Right atrium auricular region (tissue), 2 donors: ENCODE measurements at places on chromosomes 1 and 21. TPM values are rescaled to one million over a fixed set of nuclear protein-coding genes. Genes with fewer than 3 reads are reported as not detected.

SORT1 gene
- 120 TPM for total RNA-seq

S100A5 gene
- total RNA-seq, result not detected

CORT gene
- not detected for total RNA-seq

ERG gene
- 13.2 TPM for total RNA-seq

ZNF648 gene
- total RNA-seq, result not detected

CSTB gene
- 8.3 TPM for total RNA-seq

SLC2A5 gene
- total RNA-seq, result 0.94 TPM

NPL gene
- 4.8 TPM for total RNA-seq

ECM1 gene
- total RNA-seq, result 28.6 TPM

GJA9 gene
- total RNA-seq, result not detected
